ENCODE measurements at places on chromosomes 13 and 19.
A peak's percentile ranks its signal among the peaks of the same experiment; 100 is the strongest.

GRCh38 chr13:99335603-99336002, 28.4 kb upstream of the GPR183 start:
- no peak for DNase-seq

- no peak for DNase-seq
Observed at GRCh38 chr13:31107109-31107508, 54.6 kb downstream of the HSPH1 start.

DNA sequence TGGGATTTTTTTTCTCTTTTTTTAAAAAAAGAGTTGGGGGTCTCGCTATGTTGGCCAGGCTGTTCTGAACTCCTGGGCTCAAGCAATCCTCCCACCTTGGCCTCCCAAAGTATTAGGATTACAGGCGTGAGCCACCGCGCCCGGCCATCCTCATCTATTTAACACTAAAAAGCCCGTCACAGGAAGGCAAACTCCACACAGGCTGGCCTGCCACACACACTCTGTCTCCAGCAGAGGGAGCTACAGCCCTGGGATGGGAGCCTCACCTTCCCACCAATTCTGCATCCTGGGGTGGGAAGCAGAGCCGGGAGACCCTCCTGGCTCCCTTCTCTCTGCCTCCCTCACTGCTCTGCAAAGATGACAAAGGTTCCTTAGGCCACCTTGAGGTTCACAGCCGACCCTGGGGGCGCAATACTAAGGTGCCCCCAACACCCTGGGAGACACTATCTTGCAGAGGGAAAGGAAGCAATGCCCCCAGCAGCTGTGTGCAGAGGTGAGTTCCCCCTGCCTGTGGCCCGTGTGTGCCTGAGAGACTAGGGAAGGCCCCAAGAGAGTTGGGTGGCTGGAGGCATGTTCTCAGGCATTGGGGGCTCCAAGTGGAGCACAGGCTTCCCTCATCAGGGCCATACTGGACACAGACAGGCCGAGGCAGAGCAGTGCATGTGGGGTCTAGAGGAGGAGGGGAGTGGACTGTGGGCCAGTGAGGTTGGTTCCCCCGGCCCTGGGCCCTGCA, 27.4 kb upstream of the TIMM44 start:
- DNase-seq = peak; percentile 56

- peak; percentile 34 for DNase-seq
Observed at GRCh38 chr13:106619688-106620555, 52.0 kb upstream of the ARGLU1 start.

GRCh38 chr13:79439275-79439674, 33.2 kb upstream of the RBM26 start:
- DNase-seq = no peak

GRCh38 chr13:44417446-44417845, 43.8 kb downstream of the SERP2 start:
- DNase-seq = no peak

DNA sequence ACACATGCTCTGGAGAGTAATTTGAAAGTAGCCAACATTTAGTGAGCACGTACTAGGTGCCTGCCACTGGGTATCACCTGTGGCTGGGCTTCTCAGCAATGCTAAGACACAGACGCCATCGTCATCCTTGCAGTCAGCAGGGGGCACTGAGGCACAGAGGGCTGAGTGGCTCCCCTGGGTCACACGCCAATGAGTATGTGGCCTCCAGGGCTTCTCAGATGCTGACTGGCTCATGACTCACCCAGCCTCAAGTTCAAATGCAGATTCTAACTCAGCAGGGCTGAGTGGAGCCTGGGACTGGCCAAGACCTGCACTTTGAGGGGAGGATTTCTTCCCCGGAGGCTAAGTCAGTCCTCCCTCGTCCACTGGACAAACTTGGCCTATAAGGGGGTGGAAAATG, 115.1 kb upstream of the CACNA1A start:
- peak; percentile 76 for DNase-seq

- DNase-seq = no peak
Observed at GRCh38 chr13:25688536-25688935, 316.8 kb downstream of the ATP8A2 start.

DNA sequence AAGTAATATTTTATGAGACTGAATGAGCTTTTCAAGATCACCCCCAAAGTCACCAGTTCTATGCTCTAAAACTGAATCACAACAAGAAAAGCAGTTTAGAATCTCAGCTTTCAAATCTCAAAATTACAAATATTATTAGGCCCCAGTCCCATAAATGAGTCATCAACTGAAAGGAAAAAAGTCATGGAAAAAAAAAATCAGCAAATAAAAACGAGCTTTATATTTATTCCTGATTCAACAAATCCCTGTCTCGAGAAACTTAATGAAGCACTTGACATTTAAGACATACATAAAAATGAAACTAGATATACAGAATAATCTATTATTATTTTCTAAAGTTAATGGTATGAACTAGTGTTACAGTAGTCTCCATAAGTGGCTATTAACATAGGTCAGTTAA, 203.0 kb downstream of the DIAPH3 start:
- DNase-seq = no peak

DNA sequence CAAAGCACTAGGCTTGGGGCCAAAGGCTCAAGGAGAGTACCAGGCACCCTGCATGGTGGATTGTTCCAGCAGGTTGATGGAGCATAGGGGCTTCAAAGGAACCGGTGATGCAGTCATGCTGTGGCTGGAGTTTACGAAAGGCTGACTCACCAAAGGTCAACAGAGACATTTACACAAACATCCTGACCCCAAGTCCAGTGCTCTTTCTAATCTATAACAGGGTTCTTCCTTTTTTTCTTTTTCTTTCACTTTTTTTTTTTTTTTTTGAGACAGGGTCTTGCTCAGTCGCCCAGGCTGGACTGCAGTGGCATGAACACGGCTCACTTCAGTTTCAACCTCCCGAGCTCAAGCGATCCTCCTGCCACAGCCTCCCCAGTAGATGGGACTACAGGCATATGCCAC, 35.6 kb upstream of the TPTE2 start:
- DNase-seq = no peak

GRCh38 chr13:79440958-79441528, 35.0 kb upstream of the RBM26 start:
- no peak for DNase-seq

Measured in activated CD4-positive, alpha-beta T cell treated with anti-CD3 and anti-CD28 coated beads for 36 hours (primary cell).